ENCODE measurements at places on chromosomes 6 and 20.
A peak's percentile ranks its signal among the peaks of the same experiment; 100 is the strongest.

DNA sequence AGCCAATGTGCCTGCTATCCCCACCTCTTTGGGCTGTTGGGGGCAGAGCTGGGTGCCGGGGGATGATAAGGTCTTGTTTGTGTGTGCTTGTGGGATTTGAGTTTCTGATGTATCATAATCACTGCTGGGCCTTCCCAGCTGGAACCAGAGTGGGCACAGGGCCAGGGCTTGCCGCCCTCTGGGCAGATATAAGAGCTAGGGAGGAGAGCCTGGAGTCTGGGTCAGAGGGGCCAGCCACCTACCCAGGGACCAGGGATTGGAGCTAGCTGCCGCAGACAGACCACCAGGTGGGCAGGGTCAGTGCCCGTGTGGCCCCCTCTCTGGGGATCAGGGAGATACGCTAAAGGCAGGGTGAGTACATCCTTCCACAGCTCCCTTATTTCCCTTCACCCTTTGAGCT lies 3.1 kb upstream of the TLDC2 start:
- ATAC-seq: no peak

- ATAC-seq: no peak
Observed at GRCh38 chr6:108071736-108072276, 2.7 kb downstream of the OSTM1 start.

- no peak for ATAC-seq
Observed at GRCh38 chr6:51292659-51293058, 474.0 kb downstream of the TFAP2B start.

GRCh38 chr6:34697904-34698559 lies 1.5 kb upstream of the ILRUN start:
- ATAC-seq: no peak

- no peak for ATAC-seq
Observed at GRCh38 chr6:11621119-11621518, 83.6 kb downstream of the TMEM170B start.

DNA sequence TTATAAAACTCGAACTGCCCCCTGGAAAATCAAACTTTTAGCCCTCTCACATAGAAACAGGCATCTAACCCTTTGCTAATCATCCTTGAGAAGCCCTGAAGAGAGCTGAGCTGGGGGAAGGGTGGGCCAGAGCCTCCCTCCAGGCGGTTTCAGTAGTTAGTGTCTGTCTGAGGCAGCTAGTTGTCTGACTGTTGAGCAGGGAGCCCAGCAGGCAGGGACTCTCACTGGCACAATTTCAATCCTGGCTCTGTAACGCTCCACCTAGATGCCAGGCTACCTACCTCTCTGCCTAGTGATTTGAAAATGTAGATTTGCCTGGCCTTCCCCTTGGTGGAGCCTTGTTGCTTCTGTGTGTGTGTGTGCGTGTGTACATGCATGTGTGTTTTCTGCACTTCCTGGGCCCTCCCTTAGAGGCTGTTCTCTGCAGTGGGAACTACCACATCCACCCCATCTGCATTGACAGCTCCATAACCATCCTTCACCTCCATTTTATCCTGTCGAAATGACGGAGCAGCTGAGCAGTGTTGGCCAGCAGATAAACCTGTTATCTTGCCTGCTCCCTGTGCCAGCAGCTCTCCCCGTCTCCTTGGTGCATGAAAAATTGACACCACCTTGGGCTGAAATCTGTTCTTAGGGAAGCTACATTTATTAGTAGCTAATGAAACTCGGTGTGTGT lies 69.6 kb upstream of the VSTM2L start:
- no peak for ATAC-seq

- ATAC-seq: peak; percentile 32
Observed at GRCh38 chr6:6319952-6320811, at the start of gene F13A1. Gene F13A1, minus strand, starts transcription at chr6:6320662. Its CDS starts 1,998 bp downstream, at chr6:6318664.

DNA sequence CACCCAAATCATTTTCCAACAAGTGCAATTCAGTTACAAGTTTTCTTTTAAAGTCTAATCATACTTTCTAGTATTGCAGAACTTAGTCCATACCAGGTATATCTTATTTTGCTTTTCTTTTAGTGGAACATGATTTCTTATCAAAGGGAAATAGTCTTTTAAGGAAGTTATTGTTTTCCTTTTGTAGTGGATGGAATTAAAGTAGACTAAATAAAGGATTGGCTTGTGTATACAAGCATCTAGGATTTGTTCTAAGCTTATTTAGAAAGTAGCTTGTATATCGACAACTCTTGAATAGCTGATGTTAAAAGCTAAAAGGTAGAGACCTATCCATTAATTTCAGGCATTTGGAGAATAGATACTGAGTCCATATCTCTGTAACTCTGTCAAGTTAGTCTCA lies 14.8 kb downstream of the DCBLD1 start:
- no peak for ATAC-seq

GRCh38 chr6:150686566-150686965 lies 86.9 kb downstream of the PLEKHG1 start:
- ATAC-seq: peak; percentile 32

DNA sequence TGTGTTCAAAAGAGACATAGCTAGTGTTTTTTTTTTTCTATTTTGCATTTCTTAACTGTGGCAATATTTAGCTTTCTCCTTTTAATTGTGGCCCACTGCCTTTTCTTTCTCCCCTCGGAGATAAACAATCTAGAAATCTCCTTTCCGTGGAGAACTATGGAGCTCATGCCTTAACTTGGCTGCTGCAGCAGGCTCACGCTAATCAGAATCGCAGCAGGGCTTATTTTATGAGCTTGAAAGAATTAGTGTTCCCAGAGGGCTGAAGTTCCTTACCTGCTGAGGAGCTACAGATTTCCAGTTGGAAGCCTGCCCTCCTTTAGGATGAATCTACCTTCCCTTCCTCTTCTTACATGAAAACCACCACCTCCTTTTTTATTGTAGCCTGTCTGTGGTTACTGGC lies 35.6 kb downstream of the CTNNBL1 start:
- ATAC-seq: no peak

GRCh38 chr6:46899659-46900058 lies 22.1 kb downstream of the ADGRF5 start:
- ATAC-seq: no peak

DNA sequence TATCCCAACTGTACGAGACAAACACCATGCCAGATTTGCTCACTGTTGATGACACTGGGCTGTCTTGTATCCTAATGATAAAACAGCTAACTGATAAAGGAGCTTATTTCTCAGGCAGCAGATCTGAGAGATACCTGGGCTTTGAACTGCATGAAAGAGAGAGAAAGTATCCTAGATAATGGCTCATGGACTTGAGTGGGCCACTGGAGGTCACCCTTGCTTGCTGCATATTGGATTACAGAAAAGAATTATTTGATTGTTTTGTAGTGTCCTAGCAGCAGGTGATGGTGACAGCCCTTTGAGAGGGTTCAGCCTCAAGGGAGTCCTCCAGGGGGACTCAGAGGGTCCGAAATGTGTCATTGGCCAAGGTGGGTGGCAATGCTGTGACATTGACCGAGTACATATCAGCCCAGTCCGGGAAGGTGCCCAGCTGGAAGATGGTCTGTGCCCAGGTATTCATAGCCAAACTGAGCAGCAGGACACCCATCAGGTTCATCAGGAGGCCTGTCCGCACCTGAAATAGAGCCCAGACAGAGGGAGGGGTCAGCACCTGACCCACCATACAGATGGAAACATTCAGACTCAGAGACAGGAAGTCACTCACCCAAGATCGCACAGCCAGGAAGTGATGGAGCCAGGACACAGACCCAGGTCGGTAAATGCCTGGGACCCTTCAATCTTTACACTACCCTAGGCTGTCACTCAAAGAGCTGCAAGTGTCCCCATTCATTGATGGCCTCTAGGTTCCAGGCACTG lies 9.4 kb upstream of the OCSTAMP start:
- ATAC-seq: no peak

DNA sequence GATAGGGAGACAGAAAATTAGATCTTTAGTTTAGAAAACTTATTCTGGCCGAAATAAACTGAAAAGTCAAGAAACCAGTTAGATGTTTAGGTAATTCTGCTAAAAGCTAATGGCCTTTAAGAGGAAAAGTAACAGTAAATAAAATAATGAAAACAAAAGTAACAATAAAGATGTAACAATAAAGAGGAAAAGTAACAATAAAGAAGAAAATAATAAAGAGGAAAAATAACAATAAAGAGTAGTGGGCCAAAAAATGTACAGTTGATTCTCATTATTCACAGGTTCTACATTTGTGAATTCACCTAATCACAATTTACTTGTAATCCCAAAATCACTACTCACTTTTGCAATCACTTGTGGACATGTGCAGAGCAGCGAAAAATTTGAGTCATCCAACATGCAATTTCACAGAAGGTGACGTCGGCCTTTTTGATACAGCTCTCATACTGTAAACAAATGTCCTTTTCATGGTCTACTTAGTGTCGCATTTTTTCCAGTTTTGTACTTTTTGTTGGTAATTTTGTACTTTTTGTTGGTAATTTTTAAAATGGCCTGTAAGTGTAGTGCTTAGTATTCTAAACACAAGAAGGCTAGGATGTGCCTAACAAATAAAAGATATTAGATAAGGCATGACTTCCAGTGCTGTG lies 24.0 kb downstream of the HBS1L start:
- no peak for ATAC-seq

DNA sequence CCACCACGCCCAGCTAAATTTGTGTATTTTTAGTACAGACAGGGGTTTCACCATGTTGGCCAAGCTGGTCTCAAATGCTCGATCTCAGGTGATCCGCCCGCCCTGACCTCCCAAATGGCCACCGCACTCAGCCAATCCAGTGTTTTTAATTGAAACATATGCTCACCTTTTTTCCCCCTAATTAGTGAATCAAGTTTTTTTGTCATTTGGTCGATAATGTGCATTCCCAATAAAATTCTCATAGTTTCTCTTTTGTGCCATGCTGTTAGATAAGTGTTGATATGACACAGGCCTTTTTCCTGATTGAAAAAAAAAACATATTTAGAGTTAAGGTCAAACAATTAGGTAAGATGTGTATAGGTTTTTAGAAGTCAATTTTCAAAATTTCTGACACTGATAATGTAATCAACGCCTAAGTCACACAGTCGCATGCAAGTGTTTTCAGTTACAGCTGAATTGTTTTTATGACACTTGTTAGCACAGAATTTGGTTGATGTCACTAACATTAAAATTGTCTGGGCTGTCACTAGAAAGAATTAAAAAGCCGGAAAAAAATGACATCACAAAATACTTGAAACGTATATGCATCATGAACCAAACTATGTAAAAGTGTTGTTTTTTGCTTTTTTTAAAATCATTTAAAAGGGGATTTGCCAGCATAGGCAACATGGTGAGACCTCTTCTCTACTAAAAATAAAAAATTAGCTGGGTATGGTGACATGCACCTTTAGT lies 21.9 kb downstream of the ZNF217 start:
- no peak for ATAC-seq

- no peak for ATAC-seq
Observed at GRCh38 chr6:157520117-157520406, 139.1 kb downstream of the ZDHHC14 start.

DNA sequence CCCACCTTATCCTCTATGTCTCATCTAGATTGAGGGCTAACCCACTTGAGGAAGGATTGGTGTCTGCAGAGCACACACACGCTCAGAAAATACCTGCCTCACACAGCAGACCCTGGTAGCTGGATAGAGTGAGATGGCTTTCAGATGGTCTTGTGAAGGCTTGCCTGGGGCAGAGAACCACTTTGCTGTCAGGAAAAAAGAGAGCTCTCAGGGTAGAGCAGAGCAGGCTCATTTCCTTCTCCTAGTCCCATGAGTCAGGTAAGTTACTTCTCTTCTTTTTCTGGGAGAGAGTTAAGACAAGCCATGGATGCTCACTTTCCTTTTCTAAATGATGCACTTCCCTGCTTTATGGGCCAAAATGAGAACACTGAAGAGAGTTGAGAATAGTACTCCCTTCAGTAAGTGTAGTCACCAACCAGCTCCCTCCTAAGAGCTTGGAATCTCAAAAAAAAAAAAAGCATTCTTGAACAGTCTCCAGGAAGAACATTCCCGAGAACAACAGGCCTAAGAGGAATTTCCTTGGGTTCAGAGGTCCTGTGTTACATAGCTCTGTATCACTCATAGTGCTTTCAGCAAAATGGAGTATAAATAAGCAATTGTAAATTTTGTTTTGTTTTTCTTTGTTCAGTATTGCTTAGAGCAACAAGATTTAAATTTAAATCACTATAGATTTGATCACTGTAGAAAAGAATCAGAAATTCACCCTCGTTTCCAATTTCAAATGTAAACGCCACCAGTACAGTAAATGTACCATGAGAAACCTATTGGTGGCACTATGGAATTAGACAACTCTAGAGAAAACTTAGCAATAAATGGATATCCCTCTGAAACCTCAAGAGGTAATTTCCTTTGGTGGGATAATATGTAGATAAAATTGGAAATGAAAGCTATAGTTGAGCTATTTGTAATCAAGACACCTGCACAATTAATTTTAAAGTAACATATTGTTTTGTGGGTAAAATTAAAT lies 530.3 kb downstream of the RFPL4B start:
- no peak for ATAC-seq

- no peak for ATAC-seq
Observed at GRCh38 chr6:151022492-151022891, 157.0 kb downstream of the MTHFD1L start.

DNA sequence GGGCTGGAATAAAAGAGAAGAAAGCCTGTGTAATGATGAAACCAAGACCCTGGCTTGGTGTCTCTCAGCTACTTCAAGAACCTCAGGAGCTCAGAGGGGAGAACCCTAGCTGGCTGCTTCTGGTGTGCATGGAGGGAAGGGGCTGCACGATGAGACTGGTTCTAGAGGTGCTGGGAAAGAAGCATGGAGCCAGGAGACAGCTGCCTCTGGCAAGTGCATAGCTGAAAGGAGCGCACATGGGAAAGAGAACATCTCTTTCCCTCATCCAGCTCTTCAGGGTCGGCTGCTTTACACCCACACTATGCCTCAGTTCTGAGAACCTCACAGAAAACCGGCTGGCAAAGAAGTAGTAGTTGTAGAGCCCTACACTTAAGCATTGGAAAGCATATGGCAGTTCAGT lies 139.5 kb downstream of the QKI start:
- no peak for ATAC-seq

- peak; percentile 89 for ATAC-seq
Observed at GRCh38 chr6:143333081-143333480, 117.4 kb downstream of the ADAT2 start.

GRCh38 chr6:113481458-113481857 lies 375.7 kb upstream of the MARCKS start:
- no peak for ATAC-seq

GRCh38 chr6:1605893-1606779 lies 3.6 kb upstream of the FOXC1 start:
- ATAC-seq: no peak

GRCh38 chr20:52318651-52319050 lies 127.1 kb upstream of the ZFP64 start:
- no peak for ATAC-seq

DNA sequence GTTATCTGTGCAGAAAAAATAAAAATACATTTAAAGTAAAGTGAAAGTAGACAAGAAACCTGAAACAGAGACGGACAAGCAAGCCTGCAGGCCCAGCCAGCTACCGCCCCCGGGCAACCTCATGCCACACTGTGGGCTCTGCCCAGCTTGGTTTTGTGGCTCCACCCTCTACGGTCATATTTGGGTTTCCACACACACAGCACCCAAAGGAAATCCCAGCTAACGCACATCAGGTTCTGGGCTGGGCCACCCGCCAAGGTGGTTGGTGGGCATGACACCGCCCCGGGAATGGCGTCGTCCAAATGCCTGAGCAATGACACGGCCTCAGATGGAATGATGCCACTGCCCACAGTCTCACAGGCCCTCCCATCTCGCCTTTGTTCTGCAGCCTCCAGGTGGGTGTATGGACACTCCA lies 22.9 kb downstream of the FAM110A start:
- peak; percentile 79 for ATAC-seq
